OCI-LY7 (cell line): ENCODE measurements at places on chromosomes 1 and 21.

GRCh38 chr1:84181350-84182005 lies 37.4 kb downstream of the PRKACB start:
- no peak for DNase-seq

- no peak for DNase-seq
Observed at GRCh38 chr1:26090893-26091292, 20.7 kb upstream of the PDIK1L start.

DNA sequence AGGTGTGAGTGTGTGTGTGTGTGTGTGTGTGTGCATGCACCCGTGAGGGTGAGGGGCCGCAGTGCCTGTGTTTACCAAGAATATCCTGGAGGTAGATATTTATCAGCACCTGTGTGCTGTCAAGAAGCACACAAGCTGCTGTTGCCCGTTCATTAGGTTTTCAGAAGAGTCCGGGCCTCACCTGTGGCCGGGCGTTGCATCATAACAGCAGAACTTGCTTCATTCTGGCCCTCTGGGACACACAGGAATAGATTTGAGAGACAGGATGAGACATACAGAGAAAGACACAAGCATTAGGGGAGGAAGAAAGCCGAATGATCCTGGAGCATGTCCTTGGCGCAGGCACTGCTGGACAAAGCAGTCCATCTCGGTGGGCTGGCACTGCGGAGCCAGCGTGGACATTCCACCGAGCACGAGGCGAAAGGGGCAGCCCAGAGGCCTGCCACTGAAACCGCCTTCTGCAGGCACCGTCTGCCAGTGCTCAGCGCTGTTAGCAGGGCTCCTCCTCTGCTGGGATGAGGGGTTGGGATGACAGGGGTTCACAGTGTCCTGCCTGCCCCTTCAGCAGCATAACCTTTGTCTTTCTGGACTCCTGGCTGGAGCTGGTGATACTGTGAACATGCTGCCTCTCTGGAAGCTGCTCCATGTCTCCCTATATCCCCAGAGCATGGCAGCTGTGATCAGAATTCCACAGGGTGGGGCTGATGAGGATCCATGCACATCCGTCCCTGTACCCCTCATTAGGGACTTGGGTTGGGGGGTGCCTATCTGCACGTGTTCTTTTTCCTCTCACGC lies 81.1 kb downstream of the PEX14 start:
- peak; percentile 8 for DNase-seq

GRCh38 chr1:162709132-162709860 lies 77.0 kb downstream of the DDR2 start:
- DNase-seq, result no peak

DNA sequence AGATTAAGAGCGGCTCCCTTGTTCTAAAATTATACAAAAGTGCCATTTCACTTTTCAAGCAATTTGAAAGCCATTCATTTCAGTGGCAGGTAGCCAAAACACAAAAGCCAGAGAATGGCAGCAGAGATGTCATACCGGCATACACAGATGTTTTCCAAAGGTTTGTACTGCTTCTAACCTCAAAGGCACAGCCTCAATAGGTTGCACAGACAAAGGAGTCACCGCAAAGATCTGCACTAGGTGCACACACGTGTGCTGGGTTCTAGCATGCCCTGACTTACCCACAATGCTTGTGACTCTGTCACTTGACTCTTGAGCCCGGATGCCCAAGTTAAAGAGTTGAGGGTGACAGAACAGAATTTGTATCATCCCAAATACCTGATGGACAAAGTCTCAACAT lies 448.9 kb upstream of the ADGRL2 start:
- no peak for DNase-seq

GRCh38 chr1:93349231-93350135 lies 3.8 kb downstream of the DR1 start:
- DNase-seq, result peak; percentile 16

DNA sequence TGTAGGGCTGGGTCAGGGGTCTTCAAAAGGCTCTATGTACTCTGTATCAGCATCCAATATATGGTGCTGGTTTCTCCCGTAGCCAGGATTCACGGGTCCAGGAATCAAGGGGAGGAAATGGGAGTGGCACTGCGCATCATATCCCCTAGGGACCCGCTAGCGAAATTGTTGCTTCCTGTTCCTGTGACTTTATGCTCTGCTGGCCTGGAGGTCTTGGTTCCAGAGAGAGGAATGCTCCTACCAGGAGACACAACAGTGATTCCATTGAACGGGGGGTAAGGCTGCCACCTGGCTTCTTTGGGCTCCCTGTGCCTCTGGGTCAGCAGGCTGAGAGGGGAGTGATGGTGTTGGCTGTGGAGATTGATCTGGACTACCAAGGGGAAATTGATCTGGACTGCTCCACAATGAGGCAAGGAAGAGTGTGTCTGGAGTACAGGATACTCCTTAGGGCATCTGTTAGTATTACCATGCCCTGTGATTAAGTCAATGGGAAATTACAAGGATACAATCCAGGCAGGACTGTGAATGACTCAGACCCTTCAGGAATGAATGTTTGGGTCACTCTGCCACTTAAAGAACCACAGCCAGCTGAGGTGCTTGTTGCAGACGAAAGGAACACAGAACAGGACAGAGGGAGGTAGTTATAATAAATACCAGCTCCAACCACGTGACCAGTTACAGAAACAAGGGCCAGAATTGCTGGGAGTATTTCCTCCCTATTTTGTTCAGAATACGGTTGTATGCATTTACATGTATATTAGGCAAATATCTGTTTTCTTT lies 10.2 kb downstream of the SPSB1 start:
- peak; percentile 42 for DNase-seq

DNA sequence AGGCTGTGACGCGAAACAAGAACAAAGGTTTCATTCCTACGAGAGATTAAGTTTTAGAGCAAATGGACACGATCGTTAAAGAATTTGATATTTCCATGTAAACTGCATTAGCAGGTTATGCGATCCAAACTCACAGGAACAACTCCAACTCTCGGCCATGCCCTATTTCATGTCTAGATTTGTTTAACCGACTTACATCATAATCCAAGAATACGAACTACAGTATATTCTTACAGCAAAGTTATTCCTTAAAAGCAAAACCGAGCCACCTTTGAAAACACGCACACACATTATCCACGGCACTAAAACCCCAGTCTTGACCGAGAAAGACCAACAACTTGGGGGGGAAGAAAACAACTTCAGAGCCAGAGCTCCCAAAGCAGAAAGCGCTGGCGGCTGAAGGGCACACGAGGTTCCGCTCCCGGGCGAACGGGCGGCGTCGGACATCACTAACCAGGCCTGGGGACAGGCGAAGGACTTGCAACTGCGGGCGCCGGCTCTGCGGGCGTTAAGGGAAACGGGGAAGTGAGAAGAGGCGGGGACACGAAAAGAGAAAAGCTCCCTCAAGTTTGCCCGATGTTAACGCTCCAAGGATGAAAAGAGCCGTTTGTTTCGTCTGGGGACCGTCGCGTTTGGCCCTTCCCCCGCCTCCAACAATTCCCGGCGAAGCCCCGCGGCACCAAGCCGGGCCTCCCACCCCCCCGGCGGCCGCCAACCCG lies 690 bp downstream of the B3GALNT2 start:
- peak; percentile 65 for DNase-seq

DNA sequence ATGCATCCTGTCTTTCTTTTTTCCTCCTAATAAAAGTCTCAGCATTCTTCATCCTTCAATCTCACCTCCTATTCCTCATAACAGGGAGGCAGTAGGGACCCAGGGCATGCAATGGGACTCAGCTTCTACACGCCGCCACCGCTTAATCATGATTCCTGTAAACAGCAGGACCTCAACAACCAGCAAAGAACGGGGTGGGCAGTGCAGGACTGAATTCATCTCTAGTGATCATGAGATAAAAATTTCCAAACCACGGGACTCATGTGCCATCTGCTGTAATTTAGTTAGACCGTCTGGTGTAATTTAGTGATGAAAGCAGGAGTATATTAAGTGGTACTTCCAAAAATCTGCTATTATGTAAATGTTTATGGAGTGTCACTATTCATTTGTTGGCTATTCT lies 5.4 kb downstream of the PRAMEF12 start:
- DNase-seq, result no peak

- DNase-seq, result peak; percentile 1
Observed at GRCh38 chr1:64192290-64192689, 11.1 kb upstream of the UBE2U start.

GRCh38 chr1:25773441-25774125 lies 26.4 kb upstream of the SELENON start:
- no peak for DNase-seq

- no peak for DNase-seq
Observed at GRCh38 chr1:158020886-158021620, 27.6 kb downstream of the KIRREL1 start.

GRCh38 chr1:69982992-69983391 lies 222.4 kb downstream of the LRRC40 start:
- no peak for DNase-seq

GRCh38 chr1:201711811-201712210 lies 117.1 kb upstream of the IPO9 start:
- no peak for DNase-seq

GRCh38 chr1:237043846-237044636 lies 2.1 kb downstream of the RYR2 start:
- no peak for DNase-seq

- DNase-seq, result peak; percentile 54
Observed at GRCh38 chr1:8097077-8097799, 71.1 kb upstream of the ERRFI1 start.

- DNase-seq, result no peak
Observed at GRCh38 chr1:84289169-84289785, 12.2 kb upstream of the SAMD13 start.

DNA sequence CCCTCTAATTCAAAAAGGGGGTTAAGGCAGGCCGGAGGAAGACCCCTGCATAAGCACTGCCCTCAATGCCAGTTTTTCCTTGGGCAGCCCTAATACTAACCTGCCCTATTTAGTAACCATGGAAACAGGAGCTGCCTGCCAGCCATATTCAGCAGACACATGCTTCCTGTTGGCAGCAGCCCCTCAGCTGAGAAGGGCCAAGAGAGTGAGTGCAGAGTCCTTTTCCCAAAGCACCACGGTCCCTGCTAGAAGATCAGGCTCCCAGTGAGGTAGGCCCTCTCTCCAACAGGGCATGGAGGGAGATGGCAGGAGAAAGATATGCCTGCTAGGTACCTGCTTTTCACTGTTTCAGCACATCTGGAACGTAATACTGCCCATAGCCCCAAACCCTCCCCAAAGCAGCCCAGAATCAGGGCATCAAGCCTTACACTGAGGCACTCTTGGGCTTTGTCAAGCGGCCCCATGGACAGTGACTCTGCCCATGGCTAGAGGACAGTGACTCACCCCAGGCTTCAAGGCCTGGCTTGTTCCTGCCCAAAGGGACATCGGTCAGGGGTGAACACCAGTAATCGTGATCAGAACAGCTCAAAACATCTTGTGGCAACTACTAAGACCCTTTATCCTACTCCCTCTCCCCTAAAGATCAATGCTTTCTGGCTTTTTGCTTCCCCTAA lies 64.5 kb downstream of the BCAR3 start:
- DNase-seq, result no peak

DNA sequence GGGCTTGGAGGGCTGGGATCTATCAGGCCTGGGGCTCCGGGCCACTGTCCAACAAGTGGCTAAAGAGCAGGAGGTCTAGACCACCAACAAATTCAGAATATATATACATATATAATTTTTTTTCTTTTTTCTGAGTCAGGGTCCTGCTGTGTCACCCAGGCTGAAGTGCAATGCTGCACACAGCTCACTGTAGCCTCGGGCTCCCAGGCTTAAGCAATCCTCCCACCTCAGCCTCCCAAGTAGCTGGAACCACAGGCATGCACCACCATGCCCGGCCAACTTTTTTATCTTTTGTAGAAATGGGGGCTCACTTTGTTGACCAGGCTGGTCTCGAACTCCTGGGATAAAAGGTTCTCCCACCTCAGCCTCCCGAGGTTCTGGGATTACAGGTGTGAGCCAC lies 6.8 kb upstream of the LAPTM5 start:
- no peak for DNase-seq

DNA sequence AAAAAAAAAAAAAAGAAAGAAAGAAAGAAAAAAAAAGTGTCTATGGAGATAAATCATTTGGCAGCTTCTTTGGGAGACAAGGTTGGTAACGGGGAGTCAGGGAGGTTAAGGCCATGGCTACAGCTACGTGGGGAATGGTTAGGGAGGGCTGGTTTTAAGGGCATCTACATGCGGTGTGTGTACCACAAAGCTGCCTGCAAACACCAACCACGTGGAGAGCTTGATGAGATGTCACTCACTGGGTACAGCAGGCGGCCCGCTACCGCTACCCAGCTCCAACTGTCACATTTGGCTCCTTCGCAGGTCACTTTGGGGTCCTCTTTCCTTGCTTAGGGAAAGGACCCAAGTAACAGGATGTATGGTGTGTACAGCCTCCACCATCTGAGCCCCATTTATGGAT lies 4.2 kb downstream of the NPPB start:
- no peak for DNase-seq

DNA sequence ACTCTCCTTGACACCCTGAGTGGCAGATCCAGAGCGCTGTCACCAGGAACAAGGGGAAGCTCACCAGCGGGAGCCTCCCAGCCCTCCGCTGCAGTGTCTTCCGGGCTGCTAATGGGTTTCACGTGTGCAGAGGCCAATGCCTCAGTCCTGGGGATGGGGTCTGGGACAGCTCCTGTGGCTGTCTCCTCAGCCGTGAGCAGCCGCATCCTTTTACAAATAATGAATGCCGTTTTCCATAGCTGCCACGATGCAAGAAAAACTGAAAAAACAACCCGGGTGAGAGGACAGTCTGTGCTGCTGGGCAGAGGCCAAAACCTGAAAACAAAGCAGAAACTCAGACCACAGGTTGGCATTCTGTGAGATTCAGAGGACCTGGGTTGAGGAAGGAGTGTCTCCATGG lies 212.2 kb upstream of the RAB4A start:
- no peak for DNase-seq

DNA sequence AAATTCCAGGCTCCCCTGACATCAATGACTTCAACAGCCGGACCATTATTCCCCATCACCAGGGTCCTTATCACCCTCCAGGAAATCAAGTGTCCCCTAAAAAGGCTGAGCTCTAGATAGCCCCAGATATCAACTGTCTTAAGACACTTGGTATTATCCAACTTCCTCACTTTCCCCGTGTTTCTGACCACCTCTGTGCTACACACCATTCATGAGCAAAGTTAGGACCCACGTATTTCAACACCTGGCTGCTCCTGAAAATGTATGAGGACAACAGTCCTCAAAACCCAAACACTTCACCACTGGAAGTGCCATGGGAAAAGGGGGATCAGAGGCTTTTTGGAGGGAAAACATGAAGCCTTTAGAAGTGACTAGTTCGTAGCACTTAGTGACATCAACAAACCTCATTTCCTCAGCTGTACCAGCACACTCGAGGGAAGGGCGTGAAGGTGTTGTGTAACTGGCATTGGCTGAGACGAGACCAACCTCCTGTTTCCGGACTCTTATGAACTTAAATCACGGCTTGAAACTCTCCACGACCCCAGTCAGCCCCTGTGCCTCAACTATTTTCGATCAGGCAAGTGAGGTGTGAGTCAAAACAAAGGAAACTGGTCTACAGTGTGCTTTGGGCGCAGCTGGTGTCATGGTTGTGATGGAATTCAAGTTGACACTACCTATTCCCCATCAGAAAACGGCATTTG lies 4.1 kb upstream of the CHD5 start:
- DNase-seq, result no peak
